ENCODE measurements at places on chromosomes 7 and 10.

GRCh38 chr7:55018361-55019190 lies at the start of gene EGFR:
EGFR (plus strand) TSS chr7:55019017; CDS start chr7:55019278, 261 bp downstream.
- DNase-seq, result no peak
- H3K27me3 ChIP-seq, result no peaks in the 10 kb centered on the region
- H3K4me1 ChIP-seq, result peaks cover 20% of the 10 kb centered on the region
- peak within 1 kb of the TSS; percentile 79 for H3K4me3 ChIP-seq

- H3K27ac ChIP-seq, result no peak overlapping the region
- H3K4me1 ChIP-seq, result no peaks in the 10 kb centered on the region
- no peaks in the 10 kb centered on the region for H3K36me3 ChIP-seq
- no peaks in the 10 kb centered on the region for H3K27me3 ChIP-seq
These were observed 71.5 kb downstream of the CARD11 start for GRCh38 chr7:2971914-2972834.

GRCh38 chr7:142897691-142898090 lies 12.1 kb upstream of the TRPV6 start:
- no peaks in the 10 kb centered on the region for H3K27me3 ChIP-seq
- no peak for DNase-seq
- H3K4me3 ChIP-seq, result no peak overlapping the region
- H3K4me1 ChIP-seq, result peaks cover 6% of the 10 kb centered on the region
- no peak overlapping the region for H3K27ac ChIP-seq
- H3K36me3 ChIP-seq, result no peaks in the 10 kb centered on the region

DNA sequence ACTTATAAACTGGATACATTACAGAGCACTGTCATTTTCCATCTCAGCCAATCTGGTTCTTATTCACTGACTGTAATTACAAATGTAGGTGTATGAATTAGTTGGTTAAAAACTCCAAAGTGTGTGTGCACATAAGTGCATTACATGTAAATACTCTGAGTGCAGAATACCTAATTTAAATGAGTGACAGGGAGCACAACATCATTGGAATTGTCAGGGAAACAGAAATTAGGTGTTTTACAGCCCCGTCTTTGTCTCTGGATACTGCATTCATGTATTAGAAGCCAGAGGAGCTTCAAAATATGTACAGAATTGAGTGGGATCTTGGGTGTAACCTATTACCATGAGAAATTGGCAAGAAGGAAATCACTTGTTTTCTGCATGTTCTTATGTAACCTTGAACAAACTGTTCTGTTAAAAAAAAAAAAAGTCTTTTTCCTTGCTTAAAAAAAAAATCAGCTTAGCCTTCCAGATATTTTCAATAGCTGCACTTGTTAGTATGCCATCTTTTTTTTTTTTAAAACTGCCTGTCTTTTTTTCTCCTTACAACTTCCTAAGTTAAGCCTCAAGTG lies 31.1 kb downstream of the CELF2 start:
- H3K36me3 ChIP-seq, result no peaks in the 10 kb centered on the region
- H3K4me3 ChIP-seq, result no peak overlapping the region
- no peak overlapping the region for H3K27ac ChIP-seq
- H3K4me1 ChIP-seq, result peaks cover 45% of the 10 kb centered on the region
- DNase-seq, result no peak

DNA sequence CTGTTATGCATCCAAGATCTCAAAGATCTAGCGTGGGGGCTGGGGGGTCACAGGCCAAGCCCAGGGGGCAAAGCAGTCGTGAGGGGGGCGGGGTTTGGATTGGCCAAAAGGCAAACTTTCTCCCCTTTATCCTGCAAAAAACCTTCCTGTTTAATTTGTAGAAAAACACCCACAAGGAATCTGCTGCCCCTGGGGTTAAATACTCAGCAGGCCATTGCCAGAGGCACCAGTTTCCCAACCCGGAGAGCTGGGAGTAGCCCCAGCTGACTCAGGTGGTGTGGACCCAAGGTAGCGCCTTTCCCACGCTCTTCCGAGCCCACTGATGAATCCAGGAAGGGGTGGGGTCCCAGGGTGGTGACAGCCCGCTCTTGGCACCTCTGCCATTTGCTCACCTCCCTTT lies 21.4 kb downstream of the KCP start:
- no peak for DNase-seq
- H3K27me3 ChIP-seq, result no peaks in the 10 kb centered on the region
- peaks cover 53% of the 10 kb centered on the region for H3K4me1 ChIP-seq
- H3K27ac ChIP-seq, result no peak overlapping the region
- no peak overlapping the region for H3K4me3 ChIP-seq
- H3K36me3 ChIP-seq, result no peaks in the 10 kb centered on the region

GRCh38 chr7:47938574-47939165 lies 9.6 kb downstream of the PKD1L1 start:
- DNase-seq, result no peak
- no peak overlapping the region for H3K27ac ChIP-seq
- no peaks in the 10 kb centered on the region for H3K4me1 ChIP-seq
- no peaks in the 10 kb centered on the region for H3K27me3 ChIP-seq

DNA sequence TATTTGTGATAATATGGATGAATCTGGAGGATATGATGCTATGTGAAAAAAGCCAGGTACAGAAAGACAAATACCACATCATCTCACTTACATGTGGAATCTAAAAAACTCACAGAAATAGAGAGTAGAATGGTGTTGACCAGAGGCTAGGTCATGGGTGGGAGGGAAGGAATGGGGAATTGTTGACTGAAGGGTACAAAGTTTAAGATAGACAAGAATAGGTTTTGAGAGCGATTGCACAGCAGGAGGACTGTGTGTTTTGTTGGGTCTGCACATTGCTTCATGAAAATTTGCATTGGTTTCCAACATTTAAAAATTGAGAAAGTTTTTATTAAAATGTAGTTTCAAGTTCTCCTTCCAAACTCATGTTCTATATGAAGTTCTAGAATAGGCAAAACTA lies 8.4 kb downstream of the SLC26A5 start:
- no peak overlapping the region for H3K27ac ChIP-seq
- no peaks in the 10 kb centered on the region for H3K4me1 ChIP-seq
- no peaks in the 10 kb centered on the region for H3K27me3 ChIP-seq
- no peak overlapping the region for H3K4me3 ChIP-seq
- DNase-seq, result no peak

DNA sequence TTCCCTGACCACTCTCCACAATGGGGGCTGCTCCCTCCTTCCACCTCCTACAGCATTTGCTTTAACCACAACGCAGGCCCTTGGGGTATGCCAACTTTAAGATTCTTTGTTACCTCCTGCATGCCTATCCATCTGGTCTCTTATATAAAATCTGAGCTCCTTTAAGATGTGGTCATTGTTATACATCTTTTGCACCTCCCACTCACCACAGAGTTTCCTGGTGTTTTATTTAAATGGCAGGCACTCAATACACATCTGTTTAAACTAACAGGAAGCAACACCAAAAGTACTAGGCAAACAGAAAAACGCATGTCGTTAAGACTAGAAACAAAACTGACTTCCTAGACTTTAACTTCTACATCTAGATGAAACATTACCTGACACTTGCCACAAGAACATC lies 36.3 kb downstream of the SLC25A13 start:
- H3K27me3 ChIP-seq, result no peaks in the 10 kb centered on the region
- H3K4me1 ChIP-seq, result peaks cover 8% of the 10 kb centered on the region
- H3K27ac ChIP-seq, result no peak overlapping the region
- no peak overlapping the region for H3K4me3 ChIP-seq
- H3K36me3 ChIP-seq, result no peaks in the 10 kb centered on the region
- no peak for DNase-seq

DNA sequence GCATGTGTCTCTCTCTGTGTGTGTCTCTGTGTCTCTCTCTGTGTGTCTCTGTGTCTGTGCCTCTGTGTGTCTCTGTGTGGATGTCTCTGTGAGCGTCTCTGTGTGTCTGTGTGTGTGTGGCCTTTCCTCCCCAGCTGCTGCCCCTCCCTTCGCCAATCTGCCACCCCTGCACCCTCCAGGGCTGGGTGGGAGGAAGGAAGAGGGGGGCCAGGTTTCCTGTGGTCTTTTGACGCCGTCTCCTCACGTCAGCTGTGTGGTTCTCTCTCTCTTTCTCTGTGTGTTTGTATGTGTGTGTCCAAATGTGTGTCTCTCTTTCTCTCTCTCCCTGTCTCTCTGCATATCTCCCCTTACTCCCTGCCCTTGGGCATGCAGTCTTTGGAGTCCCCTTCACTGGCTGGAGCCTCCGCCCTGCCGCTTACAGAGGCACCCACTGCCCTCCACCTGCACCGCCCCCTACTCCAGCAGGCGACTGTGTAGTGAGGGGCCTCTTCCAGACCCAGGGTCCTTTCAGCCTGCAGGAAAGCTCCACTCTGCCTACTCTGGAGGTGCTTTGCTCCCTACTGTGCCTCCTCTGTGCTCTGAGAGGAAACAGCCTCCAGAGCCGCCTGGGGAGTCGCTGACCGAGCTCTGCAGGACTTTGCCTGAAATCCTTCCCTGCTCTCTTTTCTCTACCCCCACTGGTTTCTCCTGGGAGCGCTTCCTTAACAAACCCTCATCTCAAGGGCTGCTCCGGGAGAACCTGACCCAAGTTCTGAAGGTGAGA lies 44.2 kb upstream of the C10orf71 start:
- H3K27me3 ChIP-seq, result no peaks in the 10 kb centered on the region
- no peak overlapping the region for H3K4me3 ChIP-seq
- H3K4me1 ChIP-seq, result peaks cover 7% of the 10 kb centered on the region
- DNase-seq, result no peak
- no peak overlapping the region for H3K27ac ChIP-seq

DNA sequence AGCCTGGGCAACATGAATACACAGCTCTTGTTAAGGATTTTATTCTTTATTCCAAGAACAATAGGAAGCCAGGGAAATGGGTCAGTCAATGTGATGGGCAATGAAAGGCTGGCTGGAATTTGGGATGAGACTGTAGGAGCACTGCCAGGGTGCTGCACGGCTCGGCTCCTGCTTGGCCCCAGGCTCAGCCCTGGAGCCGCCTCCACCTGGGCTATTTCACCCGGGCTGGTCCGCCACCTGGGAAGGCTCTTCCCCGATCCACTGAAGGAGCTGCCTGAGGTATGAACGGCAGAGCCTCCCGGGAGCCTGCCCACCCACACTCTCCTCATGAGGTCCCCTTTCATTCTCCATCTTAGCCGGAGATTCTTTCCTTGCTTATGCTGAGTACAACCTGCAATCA lies 80.4 kb upstream of the KMT2C start:
- no peak overlapping the region for H3K27ac ChIP-seq
- no peak for DNase-seq
- H3K27me3 ChIP-seq, result no peaks in the 10 kb centered on the region

- no peaks in the 10 kb centered on the region for H3K36me3 ChIP-seq
- H3K27ac ChIP-seq, result no peak overlapping the region
- H3K4me3 ChIP-seq, result no peak overlapping the region
These were observed 77.9 kb upstream of the RHOBTB1 start for GRCh38 chr10:61021926-61022325.

DNA sequence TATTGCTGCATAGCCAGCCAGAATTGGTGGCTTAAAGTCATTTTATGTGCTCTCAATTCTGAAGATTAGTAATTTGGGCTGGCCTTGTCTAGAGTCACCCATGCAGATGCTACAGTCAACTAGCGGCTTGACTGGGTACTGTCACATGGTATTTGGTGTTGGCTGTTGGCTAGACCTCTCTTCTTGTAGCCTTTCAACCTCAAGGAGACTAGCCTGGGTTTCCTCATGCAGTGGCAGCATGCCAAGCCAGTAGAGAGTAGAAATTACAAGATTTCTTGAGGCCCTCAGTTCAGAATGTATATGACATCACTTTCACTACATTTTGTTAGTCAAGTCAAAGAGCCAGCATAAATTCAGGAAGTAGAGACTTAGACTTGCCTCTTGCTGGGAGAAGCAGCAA lies 3.7 kb upstream of the ZNF800 start:
- H3K27me3 ChIP-seq, result no peaks in the 10 kb centered on the region
- H3K4me1 ChIP-seq, result peaks cover 3% of the 10 kb centered on the region
- no peak for DNase-seq
- no peak overlapping the region for H3K4me3 ChIP-seq

DNA sequence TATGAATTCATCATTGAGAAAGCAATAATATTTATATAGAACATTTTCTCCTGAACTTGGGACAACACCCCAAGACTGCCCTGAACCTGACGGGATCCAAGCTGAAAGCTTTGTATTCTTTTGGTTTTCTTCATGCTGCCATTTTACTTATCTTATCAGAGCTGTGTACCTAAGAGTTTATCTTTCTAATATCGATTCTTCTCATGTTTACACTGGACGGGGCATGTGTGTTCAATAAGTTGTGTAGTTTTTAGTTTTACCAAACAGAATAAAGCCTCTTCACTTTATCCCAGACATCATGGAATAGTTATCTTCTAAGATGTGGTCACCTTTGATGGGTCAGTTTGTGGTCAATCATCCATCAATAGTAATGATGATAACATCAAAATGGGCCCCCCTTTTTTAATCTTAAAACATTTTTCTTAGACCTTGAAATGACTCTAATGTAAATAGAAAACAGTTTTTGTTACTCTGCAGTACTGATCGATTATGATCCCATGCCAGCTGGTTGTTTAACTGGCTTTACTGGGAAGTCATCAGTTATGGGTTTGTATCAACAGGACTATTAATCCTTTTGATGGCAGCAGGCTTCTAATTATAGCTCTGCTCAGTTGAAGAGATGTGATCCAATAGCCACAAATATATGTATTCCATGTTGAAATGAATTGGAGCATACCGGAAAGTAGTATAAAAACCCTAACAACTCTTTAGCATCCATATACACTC lies 446.1 kb downstream of the KCNMA1 start:
- no peak overlapping the region for H3K4me3 ChIP-seq
- no peaks in the 10 kb centered on the region for H3K27me3 ChIP-seq
- no peak for DNase-seq
- no peaks in the 10 kb centered on the region for H3K36me3 ChIP-seq

DNA sequence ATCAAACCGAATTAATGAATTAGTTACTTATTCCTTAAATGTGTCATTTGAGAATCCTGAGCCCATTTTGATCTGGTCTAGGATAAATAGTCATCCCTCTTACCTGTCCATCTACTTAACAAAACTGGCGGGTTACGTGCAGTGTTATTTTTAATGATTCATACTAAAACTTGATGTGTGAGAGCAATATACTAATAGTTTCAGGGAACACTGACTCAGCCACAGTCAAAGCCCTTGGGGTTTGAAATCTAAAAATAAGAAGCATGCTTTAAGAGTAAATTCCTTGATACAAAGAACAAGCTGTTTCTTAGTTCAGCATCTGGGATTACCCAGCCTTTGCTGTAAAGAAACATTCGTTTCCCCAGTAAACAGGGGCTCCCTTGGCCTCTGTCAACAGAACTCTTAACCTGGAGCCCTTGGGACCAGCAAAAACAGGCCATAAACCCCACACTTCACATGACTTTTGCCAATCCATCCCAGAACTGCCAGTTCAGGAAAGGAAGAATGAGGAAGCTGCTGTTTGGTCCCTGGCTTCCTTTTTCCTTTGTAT lies 370.6 kb upstream of the IGFBP3 start:
- H3K4me3 ChIP-seq, result no peak overlapping the region
- DNase-seq, result no peak
- no peaks in the 10 kb centered on the region for H3K27me3 ChIP-seq

All from esophagus squamous epithelium (tissue), 5 donors.